ENCODE measurements at places on chromosomes 13 and 19.

- no peak for DNase-seq
Observed at GRCh38 chr13:103525530-103525929, 459.3 kb upstream of the SLC10A2 start.

GRCh38 chr19:13260883-13261653 is 110.9 kb downstream of the IER2 start:
- no peak for DNase-seq

DNA sequence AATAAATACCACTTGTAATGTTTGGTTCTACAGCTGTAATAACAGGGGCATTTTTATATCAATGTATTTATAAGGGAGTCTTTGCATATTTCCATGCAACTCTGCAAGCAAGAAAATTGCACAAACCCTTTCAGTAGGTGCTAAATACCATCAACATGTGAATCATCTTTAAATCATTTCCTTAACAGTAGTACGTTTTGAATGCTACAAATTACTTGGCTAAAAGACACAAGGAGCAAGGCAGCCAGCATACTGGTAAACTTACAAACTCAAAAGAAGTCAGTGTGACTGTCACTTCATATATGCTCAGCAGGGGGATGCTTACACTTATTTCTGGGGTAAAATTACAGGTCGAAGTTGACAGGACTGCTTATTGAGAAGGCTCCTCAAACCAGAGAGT is 402.4 kb downstream of the EFNB2 start:
- DNase-seq = no peak

DNA sequence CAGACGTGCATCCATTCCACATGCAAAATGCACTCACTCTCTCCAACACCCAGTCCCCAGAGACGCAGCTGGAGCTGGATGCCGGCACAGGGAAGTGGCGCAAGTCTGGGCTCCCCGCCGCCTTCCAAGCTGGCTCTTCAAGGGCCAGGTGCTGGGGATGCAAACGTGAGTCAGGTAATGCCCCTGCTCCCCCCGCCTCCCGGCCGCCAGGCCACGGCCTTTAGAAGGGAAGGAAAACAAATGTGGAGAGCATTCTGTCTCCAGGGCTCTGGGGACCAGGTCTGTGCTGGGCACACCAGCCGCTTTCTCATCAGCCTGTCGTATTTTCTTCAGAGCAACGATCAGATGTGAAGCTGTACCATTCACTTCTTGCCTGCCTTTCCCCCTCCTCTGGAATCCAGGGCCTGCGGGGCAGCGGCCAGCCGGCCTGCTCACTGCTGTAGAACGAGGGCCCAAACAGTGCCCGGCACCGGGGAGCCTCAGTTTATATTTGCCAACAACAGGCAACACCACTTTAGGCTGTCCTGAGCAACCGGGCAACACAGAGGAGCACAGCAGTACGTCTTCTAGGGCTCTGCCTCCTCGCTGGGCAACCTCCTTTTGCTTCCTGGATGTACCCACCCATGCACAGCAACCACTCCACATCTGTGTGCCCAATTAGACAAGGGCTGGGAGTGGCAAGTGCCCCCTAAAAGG is 3.8 kb downstream of the RAB20 start:
- DNase-seq = no peak

DNA sequence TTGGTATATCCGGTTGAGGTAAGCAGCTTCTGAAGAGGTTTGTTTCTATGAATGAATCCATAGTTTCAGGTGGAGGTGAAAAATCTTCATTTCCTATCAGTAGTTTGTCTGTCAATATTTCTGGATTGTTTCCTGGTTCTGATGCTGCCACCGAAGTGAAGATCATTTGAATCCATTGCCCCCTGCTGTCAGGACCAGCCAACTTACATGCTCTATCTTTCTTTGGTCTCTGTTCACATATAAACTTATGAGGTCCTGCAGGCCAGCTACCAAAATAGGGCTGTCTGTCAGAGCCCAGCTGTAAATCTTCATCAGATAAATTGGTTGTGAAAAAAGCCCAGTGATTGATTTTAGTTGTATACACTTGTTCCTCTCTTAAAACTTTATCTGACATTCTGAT is 15.2 kb upstream of the N4BP2L1 start:
- peak; percentile 47 for DNase-seq

- DNase-seq = no peak
Observed at GRCh38 chr19:2977746-2978138, 378 bp downstream of the TLE6 start.

DNA sequence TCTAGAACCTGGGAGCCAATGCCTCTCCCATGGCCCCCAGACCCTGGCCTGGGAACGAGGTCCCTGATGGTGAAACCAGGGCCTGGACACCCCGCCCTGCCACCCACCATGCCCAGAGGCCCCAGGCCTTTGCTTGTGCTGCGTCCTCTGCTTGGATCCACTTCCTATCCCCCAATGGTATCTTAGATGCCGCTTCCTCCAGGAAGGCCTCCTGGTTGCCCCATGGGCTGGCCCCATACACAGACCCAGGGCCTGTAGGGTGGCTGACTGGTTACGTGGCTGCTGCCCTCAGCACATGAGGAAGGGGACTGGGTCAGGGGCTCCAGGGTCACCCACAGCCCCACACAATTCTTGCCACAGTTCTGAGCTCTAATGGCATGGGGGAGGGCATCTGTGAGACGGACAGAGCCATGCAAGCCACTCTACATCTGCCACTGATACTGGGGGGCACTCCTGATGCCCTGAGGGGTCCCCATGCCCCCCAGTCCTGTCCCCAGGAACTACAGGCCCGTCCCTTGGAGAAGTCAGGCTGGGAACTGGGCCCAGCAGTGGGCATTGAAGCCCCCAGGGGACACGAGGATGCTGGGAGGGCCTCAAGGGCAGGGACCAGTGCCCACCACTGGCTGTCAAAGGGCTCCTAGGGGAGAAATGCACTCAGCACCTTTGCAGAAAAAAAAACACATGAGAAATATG is 5.0 kb downstream of the RPL36 start:
- DNase-seq = no peak

DNA sequence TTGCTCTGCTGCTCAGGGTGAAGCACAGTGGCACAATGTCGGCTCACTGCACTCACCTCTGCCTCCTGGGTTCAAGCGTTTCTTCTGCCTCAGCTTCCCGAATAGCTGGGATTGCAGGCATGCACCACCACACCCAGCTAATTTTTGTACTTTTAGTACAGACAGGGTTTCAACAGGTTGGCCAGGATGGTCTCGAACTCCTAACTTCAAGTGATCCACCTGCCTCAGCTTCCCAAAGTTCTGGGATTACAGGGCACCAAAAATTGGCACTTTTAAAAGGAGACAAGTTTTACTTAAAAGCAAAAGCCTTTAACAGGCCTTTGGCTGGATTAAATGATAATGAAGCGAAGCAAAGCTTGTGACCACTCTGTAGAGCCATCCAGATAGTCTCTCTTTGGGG is 12.5 kb upstream of the TSHZ3 start:
- DNase-seq = no peak

DNA sequence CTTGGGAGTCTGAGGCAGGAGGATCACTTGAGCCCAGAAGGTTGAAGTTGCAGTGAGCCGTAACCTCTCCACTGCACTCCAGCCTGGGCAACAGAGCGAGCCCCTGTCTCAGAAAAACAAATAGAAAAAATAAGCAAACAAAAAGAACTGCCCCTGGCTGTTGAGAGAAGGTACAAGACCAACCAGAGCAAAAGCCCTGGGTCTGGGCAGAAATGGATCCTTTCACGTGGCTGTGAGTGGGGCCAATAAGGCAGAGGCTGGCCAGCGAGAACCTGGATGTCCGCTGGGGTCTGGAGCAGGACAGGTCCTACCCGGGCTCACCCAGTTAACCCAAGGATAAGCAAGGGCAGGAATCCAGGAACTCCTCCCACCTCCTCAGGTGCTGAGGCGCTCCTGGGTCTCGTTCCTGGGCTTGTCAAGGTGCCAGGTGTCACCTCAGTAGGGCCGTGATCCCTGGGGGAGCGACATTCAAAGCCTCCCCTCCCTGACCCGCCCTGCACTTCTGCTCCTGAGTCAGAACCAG is 4.7 kb upstream of the SLC5A5 start:
- no peak for DNase-seq

DNA sequence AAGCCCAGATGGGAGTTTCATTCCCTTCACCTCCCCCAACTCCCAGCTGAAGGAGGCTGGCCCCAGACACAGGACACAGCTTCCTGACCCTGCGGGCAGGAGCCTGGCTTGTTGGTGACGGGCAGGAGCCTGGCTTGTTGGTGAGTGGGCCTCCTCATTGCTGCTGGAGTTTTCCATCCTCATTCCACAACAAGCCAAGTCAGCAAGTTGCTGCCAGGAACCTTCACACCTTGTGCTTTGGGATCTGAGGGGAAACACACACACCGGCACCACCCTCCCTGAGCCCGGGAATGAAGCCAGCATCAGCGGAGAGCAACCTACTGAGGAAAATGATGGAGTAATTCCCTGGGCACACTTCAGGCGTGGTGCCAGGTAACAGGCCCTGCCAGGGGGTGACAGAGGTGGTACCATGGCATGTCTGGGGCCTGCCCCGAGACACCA is 74.9 kb downstream of the ALOX5AP start:
- no peak for DNase-seq

GRCh38 chr13:110305949-110306339 is 1.0 kb downstream of the COL4A1 start:
- DNase-seq = no peak

DNA sequence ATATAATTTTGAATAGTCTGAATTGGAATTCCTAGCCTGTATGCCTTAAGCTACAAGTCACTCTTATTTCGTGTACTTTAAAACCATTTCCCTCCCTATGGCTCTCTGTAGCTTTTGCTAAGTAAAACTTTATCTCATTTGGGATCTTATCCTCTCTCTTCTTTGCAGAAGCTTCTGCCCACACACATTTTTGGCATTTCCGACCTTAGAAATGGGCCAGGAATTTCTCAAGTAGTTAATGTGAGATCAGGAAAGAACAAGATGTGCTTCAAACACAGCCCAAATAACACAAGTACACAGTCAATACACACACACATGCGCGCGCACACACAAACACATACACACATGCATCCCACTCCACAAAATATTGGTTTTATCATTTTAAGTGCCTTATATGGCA is 931.0 kb upstream of the MIR17HG start:
- no peak for DNase-seq

- no peak for DNase-seq
Observed at GRCh38 chr13:78594456-78594975, 8.8 kb downstream of the POU4F1 start.

- peak; percentile 17 for DNase-seq
Observed at GRCh38 chr13:114071410-114071809, 61.0 kb downstream of the RASA3 start.

DNA sequence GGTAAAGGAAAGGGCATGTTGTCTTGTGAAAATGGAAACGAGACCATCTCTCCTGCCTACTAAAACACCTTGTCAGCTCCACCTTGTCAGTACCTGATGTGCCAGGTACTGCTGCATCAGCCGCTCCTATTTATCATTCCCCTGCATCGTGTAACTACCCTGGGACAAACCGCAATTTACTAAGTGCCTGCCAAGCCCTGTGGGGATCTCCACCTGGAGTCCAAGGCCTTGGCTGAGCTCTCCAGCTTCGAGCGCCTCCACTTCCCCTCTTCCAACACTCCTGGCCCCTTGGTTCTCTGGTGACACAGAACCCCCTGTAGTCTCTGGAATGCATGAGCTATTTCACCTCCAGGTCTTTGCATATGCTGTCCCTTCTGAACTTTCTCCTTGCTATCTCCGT is 25.9 kb upstream of the CCNP start:
- DNase-seq = no peak

GRCh38 chr19:40685563-40685962 is 4.9 kb downstream of the NUMBL start:
- DNase-seq = no peak

DNA sequence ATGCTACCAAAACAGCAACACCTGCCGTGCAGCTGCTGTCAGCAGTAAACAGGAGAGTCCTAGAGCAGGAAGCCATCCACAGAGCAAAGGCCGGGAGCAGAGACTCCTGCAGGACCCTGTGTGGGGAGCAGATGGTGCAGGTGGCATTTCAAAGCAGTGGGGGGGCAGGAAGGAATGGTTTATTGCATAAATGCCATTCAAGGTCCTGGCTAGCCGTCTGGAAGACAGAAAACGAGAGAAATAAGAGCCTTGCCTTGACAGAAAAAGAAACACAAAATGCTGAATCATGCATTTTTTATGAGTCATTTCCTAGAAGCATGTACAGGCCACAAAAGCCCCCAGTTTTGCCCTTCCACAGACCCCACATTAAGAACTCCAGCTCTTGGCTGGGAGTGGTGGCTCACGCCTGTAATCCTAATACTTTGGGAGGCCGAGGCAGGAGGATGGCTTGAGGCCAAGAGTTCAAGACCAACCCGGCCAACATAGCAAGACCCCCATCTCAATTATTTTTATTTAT is 5.4 kb downstream of the RSPH6A start:
- no peak for DNase-seq

DNA sequence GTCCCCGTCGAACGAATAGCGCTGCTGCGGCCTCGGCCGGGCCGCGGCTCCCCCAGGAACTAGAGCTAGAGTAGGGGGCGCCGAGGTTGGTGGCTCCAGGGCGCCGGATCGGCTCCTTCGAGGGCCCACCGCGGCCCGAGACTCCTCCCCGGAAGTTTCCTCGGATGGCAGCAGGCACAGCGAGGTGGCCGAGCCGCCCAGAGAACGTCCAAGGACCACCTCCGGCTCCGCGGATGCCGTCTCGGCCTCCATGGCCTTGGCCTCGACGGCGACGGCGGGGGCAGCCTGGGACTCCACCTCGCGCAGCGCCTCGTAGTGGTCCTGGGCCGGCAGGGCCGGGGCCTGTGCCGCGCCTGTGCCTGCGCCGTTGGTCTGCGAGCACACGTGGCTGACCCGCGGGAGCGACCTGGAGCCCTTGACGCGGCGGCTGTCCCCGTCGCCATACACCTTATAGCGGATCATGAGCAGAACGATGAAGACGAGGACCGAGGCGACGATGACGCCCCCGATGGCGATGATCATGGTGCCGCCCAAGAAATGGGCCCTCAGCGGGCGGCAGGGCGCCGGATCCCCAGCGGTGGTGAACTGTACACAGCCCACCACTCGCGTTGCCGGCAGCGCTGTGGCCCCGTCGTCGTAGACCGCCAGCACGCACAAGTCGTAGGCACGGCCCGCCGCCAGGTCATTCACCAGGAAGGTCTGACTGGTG is 11.8 kb downstream of the IFNL1 start:
- DNase-seq = no peak

DNA sequence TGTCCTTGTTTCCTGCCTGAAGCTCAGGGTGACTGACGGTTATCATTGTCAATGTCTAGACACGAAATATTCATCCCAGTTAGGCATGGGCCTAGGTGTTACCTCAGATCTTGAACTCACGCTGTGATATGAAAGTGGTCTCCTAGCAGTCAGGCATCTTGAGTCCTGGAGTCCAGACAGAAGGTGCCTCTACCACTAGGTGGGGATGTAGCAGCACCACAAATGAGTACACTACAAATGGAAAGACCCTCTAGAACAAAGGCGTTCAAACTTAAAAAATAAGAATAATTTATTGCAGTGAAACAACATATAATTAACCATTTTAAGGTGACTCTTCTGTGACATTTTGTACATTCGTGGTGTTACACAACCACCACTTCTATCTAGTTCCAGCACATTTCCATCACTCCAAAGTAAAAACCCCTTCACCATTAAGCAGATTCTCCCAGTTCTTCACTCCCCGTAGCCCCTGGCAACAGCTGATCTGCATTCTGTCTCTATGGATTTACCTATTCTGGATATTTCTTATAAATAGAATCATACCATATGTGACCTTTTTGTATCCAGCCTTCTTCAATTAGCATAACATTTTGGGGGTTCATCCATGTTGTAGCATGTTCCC is 11.9 kb upstream of the FRY start:
- DNase-seq = peak; percentile 7

- no peak for DNase-seq
Observed at GRCh38 chr13:43044720-43045301, 21.4 kb downstream of the DNAJC15 start.

- no peak for DNase-seq
Observed at GRCh38 chr19:13209484-13210338, 59.5 kb downstream of the IER2 start.

GRCh38 chr19:39641773-39642172 is 13.9 kb upstream of the LGALS16 start:
- no peak for DNase-seq

All from CD8-positive, alpha-beta memory T cell (primary cell).